ENCODE measurements at places on chromosomes 5 and 9. TPM values are rescaled to one million over a fixed set of nuclear protein-coding genes. Genes with fewer than 3 reads are reported as not detected.
A peak's percentile ranks its signal among the peaks of the same experiment; 100 is the strongest.

Gene ACOT12
- not detected for total RNA-seq

Gene HMMR
- 36.9 TPM for total RNA-seq

Gene IL13
- total RNA-seq = not detected

Gene FRRS1L
- total RNA-seq = 1.6 TPM

DNA sequence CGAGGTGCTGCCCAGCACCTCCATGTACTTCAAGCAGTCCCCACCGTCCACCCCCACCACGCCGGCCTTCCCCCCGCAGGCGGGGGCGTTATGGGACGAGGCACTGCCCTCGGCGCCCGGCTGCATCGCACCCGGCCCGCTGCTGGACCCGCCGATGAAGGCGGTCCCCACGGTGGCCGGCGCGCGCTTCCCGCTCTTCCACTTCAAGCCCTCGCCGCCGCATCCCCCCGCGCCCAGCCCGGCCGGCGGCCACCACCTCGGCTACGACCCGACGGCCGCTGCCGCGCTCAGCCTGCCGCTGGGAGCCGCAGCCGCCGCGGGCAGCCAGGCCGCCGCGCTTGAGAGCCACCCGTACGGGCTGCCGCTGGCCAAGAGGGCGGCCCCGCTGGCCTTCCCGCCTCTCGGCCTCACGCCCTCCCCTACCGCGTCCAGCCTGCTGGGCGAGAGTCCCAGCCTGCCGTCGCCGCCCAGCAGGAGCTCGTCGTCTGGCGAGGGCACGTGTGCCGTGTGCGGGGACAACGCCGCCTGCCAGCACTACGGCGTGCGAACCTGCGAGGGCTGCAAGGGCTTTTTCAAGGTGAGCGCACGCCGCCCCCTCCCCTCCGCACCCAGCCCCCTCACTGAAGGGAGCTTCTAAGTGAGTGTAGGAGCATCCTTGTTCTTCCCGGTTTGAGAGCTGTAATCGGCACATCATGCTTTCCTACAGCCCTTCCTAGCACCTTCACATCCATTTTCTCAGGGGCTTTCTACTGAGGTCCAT is 6.9 kb downstream of the NR4A3 start:
- H3K4me1 ChIP-seq = peaks cover 7% of the 10 kb centered on the region
- no peak overlapping the region for H3K27ac ChIP-seq
- peak; percentile 81 for DNase-seq
- no peaks in the 10 kb centered on the region for H3K36me3 ChIP-seq

GRCh38 chr5:96144289-96144688 is 182.6 kb upstream of the ELL2 start:
- peaks cover 4% of the 10 kb centered on the region for H3K4me1 ChIP-seq
- no peaks in the 10 kb centered on the region for H3K27me3 ChIP-seq
- peak; percentile 78 for DNase-seq

DNA sequence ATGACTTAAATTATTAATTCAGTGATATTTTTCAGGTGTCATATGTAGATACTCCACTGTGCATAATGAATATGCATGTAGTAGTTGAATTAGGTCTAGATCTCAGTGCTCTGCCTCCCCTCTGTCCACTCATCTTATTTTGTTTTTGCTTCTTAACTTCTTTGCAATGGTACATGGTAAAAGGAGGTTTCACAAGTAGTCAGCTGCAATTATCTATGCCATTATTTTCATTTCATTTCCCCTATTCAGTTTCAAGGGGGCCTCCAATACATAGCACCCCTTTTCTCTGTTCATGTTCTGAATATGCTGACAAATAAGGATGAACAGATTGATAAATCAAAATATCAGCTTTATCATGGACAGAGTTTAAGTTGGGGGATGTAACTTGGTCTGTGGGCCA is 511.6 kb upstream of the ZNF608 start:
- DNase-seq = no peak
- no peaks in the 10 kb centered on the region for H3K27me3 ChIP-seq
- no peaks in the 10 kb centered on the region for H3K4me1 ChIP-seq
- H3K36me3 ChIP-seq = no peaks in the 10 kb centered on the region
- no peak overlapping the region for H3K27ac ChIP-seq

Gene OXCT1
- total RNA-seq = 24.5 TPM

DNA sequence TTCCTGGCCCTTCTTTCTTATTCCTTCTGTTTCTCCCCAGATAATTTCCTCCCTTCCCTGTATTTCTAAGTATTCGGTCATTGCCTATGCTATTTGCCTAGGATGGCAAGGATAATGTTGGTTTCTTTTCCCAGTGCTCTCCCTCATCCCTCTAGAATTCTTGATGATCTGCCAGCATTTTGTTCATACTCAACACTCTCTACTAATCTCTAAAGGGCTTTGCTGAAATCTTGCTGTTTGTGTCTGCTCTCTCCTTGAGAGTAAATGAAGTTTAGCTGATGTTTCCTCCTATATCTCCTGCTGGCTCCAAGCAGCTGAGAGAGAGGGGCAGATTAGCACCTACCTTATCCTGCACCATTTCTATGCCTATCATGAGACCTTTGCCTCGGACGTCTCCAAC is 38.1 kb downstream of the AGXT2 start:
- no peaks in the 10 kb centered on the region for H3K27me3 ChIP-seq
- no peak for DNase-seq
- no peak overlapping the region for H3K27ac ChIP-seq
- H3K36me3 ChIP-seq = no peaks in the 10 kb centered on the region

DNA sequence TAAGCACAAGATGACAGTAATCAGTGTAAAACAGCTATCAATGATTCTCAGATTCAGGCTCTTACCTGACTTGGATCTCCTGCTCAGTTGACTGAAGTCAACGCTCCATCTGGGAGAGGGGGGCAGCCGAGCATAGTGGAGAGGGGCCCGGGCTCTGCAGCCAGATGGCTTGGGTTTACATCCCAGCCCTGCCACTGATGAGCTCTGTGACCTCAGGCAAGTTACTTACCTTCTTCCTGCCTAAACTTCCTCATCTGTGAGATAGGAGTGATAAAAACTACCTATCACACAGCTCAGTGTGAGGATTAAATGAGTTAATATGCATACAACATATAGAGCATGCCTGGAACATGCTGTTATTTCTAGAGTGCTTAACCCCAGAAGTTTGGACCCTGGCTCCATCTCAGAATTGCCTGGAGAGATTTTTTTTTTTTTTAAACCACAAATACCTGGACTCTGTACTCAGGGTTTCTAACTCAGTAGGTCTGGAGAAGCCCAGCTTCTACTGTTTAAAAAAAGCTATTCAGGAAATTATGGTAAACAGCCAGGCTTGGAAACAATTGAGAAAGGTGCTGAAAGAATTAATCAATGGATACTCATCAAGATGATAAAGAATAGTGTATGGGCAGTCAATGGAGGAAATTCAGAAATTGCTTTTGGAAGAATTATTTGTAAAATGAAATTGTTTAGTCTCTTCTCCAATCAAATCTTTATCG is 72.2 kb downstream of the ANKRD55 start:
- DNase-seq = no peak
- H3K36me3 ChIP-seq = no peaks in the 10 kb centered on the region
- no peak overlapping the region for H3K27ac ChIP-seq
- no peak overlapping the region for H3K4me3 ChIP-seq
- H3K27me3 ChIP-seq = no peaks in the 10 kb centered on the region
- H3K4me1 ChIP-seq = peaks cover 17% of the 10 kb centered on the region

Gene CCL21
- total RNA-seq = not detected

GRCh38 chr5:28927559-28928326 is 1889.4 kb upstream of the CDH9 start:
- no peak for DNase-seq
- H3K4me3 ChIP-seq = no peak overlapping the region
- no peaks in the 10 kb centered on the region for H3K27me3 ChIP-seq

DNA sequence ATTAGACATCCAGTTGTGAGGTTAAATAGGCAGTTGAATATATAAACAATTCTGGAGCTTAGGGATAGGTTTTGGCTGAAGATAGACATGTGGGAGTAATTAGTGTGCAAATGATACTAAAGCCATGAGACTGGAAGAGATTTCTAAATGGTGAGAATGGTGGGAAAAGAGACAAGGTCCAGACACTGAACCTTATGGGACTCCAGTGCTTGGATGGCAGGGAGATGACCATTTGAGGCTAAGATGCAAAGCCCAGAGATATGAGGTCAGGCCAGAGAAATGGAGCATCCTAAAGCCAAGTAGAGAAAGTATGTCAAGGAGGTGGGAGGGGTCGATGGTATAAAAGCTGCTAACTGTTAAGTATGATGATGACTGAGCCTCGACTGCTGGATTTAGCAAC is 115.6 kb downstream of the SEMA5A start:
- H3K4me1 ChIP-seq = no peaks in the 10 kb centered on the region
- H3K36me3 ChIP-seq = peaks cover 69% of the 10 kb centered on the region
- H3K27me3 ChIP-seq = no peaks in the 10 kb centered on the region

- H3K27ac ChIP-seq = no peak overlapping the region
- no peak for DNase-seq
- no peaks in the 10 kb centered on the region for H3K4me1 ChIP-seq
- no peak overlapping the region for H3K4me3 ChIP-seq
- H3K27me3 ChIP-seq = no peaks in the 10 kb centered on the region
Observed at GRCh38 chr9:95468791-95469190, 48.0 kb downstream of the PTCH1 start.

GRCh38 chr9:77922591-77922990 is 109.0 kb downstream of the GNAQ start:
- no peaks in the 10 kb centered on the region for H3K27me3 ChIP-seq
- no peak for DNase-seq

Gene LECT2
- total RNA-seq = not detected

DNA sequence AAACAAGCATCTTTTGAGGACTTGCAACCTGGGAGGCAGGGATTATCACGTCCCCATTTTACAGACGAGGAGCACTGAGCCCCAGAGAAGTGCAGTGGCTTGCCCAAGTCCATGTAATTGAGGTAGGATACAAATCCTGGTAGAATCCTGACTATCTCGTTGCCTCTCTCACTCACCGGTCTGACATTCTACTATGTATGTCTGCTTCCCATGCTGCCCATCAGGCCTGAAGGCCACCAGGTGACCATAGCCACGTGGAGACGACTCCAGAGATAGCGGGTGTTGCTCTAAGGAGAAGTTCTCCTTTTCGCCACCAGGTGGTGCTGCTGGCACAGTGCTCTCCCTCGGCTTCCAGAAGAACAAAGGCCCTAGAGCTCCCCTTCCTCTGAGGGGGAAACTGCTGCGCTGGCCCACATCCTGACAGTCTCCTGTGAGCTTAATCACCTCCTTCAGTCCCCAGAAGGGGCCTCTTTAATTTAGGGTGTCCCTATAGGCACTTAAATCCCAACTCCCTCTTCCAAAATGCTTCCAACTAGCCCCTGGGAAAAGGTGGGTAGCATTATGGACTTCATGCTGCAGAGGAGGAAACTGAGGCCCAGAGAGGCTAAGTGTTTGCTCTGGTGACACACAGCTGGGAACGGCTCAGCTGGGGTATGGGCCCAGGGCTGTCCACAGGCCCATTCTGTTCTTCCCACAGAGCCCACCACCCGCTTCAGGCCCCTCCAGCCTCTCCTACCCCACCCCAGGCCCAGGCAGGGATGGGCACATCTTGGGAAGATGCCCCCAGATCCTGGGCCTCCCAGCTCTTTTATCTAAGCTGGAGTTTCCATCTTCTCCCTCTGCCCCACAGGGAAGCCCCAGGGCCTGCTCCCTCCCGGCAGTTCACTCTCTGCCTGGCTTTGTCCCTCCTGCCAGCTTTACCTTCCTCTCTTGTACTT is 6.4 kb downstream of the SLC34A1 start:
- H3K4me3 ChIP-seq = no peak overlapping the region
- no peaks in the 10 kb centered on the region for H3K36me3 ChIP-seq
- DNase-seq = peak; percentile 96
- no peaks in the 10 kb centered on the region for H3K4me1 ChIP-seq

- no peaks in the 10 kb centered on the region for H3K27me3 ChIP-seq
- H3K4me1 ChIP-seq = no peaks in the 10 kb centered on the region
- H3K36me3 ChIP-seq = no peaks in the 10 kb centered on the region
- H3K4me3 ChIP-seq = no peak overlapping the region
- no peak for DNase-seq
- no peak overlapping the region for H3K27ac ChIP-seq
Observed at GRCh38 chr9:94140791-94141790, 56.8 kb downstream of the PTPDC1 start.

DNA sequence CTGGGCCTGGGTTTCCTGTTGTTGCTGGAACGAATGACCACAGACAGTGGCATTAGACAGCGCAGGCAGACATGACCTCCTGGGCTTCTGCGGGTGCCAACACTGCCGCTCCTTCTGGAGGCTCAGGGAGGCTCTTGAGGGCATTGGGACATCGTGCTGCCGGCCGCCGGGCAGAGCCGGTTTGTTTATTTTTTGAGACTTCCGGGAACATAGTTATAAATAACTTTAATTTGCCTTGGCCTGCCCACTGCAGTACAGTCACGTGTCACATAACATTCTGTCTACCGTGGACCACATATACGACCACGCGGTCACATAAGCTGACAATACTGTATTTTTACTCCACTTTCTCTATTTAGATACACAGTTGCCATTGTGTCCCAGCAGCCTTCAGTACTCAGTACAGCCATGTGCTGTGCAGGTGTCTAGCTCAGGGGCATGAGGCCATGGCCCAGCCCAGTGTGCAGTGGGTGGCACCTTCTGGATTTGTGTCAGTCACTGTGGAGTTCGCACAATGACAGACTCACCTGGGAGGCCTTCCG is 8.2 kb upstream of the TOR4A start:
- no peak overlapping the region for H3K4me3 ChIP-seq
- H3K27me3 ChIP-seq = no peaks in the 10 kb centered on the region
- no peaks in the 10 kb centered on the region for H3K4me1 ChIP-seq
- H3K36me3 ChIP-seq = peaks cover 50% of the 10 kb centered on the region
- DNase-seq = no peak
- H3K27ac ChIP-seq = no peak overlapping the region

- H3K4me3 ChIP-seq = no peak overlapping the region
- H3K27ac ChIP-seq = no peak overlapping the region
- DNase-seq = no peak
- peaks cover 6% of the 10 kb centered on the region for H3K27me3 ChIP-seq
- peaks cover 6% of the 10 kb centered on the region for H3K4me1 ChIP-seq
Observed at GRCh38 chr5:174511714-174512253, 212.6 kb upstream of the MSX2 start.

DNA sequence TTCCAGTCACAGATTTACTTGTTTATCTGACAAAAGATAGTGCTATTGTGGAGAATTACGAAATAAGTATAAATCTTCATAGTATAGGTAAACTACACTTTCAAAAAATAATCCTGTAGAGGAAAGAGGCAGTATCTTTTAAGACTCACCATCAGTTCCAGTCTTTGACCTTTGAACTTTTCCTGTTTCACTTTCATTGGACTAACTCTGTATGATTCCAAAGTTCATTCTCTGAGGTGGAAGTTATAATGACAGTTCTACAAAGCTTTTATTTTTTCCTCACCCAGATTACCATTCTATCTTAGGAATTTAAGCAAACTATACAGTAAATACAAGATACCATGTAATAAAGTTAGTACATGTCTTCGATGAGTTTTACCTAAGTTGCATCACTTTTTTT is 901.3 kb upstream of the SEMA6A start:
- no peak overlapping the region for H3K4me3 ChIP-seq
- H3K36me3 ChIP-seq = no peaks in the 10 kb centered on the region
- H3K27ac ChIP-seq = no peak overlapping the region
- no peak for DNase-seq
- no peaks in the 10 kb centered on the region for H3K4me1 ChIP-seq

GRCh38 chr5:113864437-113864836 is 350.9 kb downstream of the YTHDC2 start:
- no peaks in the 10 kb centered on the region for H3K36me3 ChIP-seq
- no peak overlapping the region for H3K27ac ChIP-seq
- no peak overlapping the region for H3K4me3 ChIP-seq
- no peaks in the 10 kb centered on the region for H3K27me3 ChIP-seq

Measured in endodermal cell (in vitro differentiated cells).